ENCODE measurements at places on chromosomes 2 and 18.

GRCh38 chr2:138600732-138601457, 99.3 kb downstream of the SPOPL start:
- no peak for DNase-seq

- DNase-seq = no peak
Measured at GRCh38 chr2:177044671-177045070, 167.9 kb upstream of the HNRNPA3 start.

DNA sequence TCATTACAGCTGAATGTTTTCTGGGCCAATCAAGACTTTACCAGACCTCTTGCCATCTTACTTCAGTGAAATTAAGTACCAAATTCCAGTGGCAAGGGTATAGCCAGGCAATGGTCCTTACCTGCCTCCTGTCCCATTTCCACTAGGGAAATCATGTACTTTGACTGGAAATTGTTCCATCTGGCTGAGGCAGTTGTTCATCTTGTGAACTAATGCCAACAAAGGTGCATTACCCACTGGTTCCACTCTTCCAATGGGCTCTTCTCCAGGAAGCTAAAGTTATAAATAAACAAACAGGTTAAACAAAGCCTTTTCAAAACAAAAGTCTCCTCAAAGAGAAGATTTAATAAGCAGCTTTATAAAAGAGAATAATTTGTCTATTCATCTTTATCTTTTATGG, 80.7 kb upstream of the DNER start:
- no peak for DNase-seq

DNA sequence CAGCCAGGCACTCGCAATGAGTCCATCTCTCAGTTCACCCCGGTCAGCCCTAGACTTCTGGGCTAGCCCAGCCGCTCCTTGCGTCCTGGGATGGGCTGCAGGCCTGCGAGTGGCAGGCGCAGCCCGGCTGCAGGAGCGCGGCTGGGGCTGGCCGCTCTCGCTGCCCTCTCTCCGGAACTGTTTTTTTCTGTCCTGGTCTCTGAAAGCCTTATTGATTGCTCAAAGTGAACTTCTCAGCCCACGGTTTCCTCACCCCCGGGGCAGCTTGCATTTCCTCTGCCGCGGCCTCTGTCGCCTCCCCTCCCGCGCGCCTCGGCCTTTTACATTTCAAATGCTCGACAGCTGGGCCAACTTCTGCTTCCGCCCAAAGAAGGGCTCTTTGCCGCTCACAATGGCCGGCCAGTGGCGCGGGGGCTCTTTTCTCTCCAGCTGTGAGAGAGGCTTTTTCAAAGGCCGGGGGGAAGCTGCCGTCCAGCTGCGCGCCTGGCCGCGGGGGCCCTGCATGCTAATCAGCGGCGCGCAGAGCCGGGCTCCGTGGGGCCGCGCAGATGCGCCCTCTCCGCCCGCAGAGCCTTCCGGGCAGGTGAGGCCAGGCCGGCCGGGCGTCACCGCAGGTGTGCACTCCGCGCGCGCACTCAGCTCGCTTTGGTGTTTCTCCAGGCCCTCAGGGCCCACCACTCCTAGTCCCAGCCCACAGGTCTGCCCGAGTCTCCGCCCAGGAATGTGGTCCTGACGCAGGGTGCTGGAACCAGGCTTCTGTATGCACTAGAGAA, 513.8 kb downstream of the RNF144A start:
- no peak for DNase-seq

DNA sequence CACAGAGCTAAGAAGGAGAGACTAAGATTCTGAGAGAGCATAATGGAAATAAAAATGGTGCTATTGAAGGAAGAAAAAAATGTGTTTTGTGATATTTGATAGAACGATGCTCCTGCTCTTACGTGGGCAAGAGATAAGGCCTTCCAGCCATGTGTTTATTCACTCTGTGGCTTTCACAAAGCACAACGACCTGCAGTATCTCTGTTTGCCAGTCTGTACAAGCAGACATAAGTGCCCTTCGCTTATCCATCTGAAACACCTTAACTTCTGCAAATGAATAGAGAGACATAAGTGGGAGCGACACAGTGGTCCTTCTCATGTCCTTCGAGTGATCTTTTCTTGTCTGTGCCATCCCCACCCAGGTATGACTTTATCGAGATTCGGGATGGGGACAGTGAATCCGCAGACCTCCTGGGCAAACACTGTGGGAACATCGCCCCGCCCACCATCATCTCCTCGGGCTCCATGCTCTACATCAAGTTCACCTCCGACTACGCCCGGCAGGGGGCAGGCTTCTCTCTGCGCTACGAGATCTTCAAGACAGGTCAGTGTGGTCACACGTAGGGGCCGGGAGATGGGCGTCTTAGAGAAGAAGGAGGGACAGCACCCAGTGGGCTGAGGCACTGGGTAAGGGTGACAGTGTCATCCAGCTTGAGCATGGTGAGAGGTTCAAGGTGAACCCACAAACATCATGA, 33.7 kb downstream of the NRP2 start:
- DNase-seq = no peak

- no peak for DNase-seq
Measured at GRCh38 chr2:69222953-69223658, 163.9 kb downstream of the GFPT1 start.

DNA sequence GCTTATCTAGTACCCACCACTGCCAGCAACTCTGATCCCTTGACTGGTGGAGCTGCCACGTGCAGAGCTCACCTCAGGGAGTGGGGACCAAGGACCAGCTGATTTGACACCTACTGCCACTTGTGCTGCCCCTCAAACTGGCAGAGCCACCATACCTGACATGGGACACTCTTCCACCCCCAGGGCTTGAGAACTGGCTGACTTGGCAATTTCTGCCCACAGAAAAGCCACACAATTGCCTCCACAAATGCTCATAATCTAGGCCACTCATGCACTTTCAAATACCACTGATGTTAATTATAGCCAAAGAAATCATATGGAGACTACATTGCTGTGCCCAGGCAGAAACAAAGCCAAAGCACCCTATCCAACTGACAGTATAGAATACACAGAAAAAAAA, 11.8 kb upstream of the KDM3A start:
- DNase-seq = no peak

DNA sequence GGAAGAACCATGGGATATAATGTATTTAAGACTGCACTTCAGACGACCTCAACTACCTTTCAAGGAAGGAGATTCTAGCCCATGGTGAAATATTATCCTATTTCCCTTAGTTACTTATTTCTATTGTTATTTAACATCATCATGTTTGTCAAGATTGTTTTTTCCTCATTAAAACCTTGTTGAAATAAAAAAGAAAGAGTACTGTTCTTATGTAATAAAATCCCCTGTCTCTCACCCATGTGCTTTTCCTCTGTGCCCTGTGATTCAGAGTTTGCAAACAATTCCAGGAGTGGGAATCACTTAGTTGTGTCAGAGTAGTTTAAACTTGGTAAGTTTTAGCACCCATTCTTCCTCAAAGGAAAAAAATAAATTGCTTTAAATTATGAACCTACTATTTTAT, 43.6 kb downstream of the ERBB4 start:
- no peak for DNase-seq

- DNase-seq = no peak
Measured at GRCh38 chr2:190271783-190272456, 47.7 kb downstream of the HIBCH start.

GRCh38 chr2:199848389-199849130, 2.4 kb downstream of the FTCDNL1 start:
- DNase-seq = no peak

GRCh38 chr2:44107974-44108373, 60.7 kb upstream of the PPM1B start:
- no peak for DNase-seq

- no peak for DNase-seq
Measured at GRCh38 chr2:42028571-42029148, 19.2 kb upstream of the PKDCC start.

GRCh38 chr2:172525601-172526000, 30.3 kb upstream of the PDK1 start:
- no peak for DNase-seq

GRCh38 chr2:118250463-118250862, 162.2 kb downstream of the INSIG2 start:
- DNase-seq = no peak

- DNase-seq = no peak
Measured at GRCh38 chr2:197239434-197239833, 71.1 kb downstream of the ANKRD44 start.

GRCh38 chr2:236570081-236570868, 650 bp downstream of the ACKR3 start:
- DNase-seq = no peak

GRCh38 chr2:69964353-69964841, 3.0 kb upstream of the ASPRV1 start:
- no peak for DNase-seq

All from activated CD4-positive, alpha-beta T cell treated with anti-CD3 and anti-CD28 coated beads for 4 hours (primary cell).